ENCODE measurements at places on chromosomes 4 and X. TPM values are rescaled to one million over a fixed set of nuclear protein-coding genes. Genes with fewer than 3 reads are reported as not detected.

DNA sequence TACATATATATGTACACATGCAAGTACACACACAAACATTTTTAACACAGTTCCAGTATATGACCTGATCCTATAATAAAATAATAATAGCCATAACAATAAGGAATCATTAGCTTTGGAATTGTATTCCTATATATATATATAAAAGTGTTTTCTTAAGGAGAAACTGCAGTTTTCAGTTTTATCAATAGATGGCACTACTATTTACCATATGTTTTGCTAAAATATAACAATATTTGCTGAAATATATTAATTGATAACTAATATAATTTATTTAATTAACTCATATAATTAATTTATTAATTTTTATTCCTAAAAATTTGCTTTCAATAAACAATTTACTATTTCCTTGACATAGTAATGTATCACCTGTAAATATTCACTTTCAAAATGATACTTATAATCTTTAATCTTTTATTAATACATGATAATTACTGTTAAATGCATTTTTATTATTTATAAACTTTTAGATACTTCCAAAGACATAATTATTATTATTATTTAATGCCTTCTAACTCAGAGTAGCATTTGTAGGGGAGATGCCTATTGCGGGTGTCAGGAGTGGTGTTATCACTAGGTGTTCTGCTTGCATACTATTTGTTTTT is 599.5 kb downstream of the FSTL5 start:
- ATAC-seq: no peak

- no peak for ATAC-seq
These were observed 14.1 kb downstream of the RPGR start for GRCh38 chrX:38313190-38313589.

DNA sequence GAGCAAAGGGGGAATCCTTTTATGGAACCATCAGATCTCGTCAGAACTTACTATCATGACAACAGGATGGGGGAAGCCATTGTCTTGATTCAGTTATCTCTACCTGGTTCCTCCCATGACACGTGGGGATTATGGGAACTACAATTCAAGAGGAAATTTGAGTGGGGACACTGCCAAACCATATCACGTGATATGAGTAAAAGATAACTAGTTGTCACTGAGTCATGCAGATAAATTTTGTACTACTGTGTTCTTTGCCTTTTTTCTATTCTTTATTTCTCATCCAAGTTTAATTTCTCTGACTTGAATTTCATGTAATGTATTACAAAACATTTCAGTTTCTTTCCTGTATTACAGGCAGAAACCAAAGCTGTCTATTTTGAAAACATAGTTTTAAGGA is 383.2 kb downstream of the EPHA5 start:
- ATAC-seq: no peak

Gene CNGA1
- total RNA-seq: not detected

- no peak for ATAC-seq
These were observed 1.6 kb upstream of the SH3RF1 start for GRCh38 chr4:169272265-169272886.

GRCh38 chr4:15004739-15005301 is 2.5 kb downstream of the CPEB2 start:
- no peak for ATAC-seq

Gene PAGE5
- total RNA-seq: not detected
